Activated T-cell treated with anti-CD3 and anti-CD28 coated beads for 1 hour (primary cell): ENCODE measurements at places on chromosomes 3 and 15.

- DNase-seq: no peak
Measured at GRCh38 chr3:47128137-47128536, 35.8 kb downstream of the SETD2 start.

- DNase-seq: no peak
Measured at GRCh38 chr15:73818308-73818985, 54.9 kb upstream of the TBC1D21 start.

DNA sequence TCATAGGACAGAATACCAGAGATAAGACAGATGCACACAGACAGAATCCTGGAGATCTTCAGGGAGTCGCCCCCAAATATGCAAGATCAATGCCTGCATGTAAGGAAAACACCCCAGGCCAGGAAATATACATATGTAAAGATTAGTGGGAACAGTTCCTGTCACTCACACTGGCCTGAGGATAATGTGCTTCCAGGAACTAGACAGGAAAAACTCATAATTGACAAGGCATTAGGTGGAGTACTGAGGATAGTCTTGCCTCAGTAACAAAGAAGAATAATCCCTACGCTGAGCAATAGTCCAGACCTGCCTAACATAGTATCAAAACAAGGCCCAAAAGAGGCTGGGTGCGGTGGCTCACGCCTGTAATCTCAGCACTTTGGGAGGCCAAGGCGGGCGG, 20.4 kb upstream of the B4GALT4 start:
- no peak for DNase-seq

DNA sequence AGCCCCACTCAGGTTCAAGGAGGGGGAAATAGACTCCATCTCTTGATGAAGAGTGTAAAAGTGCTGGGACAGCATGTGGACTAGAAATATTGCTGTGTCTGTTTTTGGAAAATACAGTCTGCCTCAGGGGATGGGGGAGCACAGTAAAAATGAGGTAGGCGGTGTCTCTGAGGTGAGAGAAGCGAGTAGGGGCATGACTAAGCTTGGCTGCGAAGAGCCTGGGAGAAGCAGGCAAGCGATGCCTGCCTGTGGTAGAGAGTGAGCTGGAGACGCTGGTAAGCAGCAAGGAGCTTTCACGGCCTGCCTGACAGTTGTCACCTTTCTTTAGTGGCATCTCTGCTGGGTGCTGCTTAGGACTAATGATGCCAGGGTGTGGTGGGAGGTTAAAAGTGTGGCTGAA, 49.0 kb upstream of the DCLK3 start:
- no peak for DNase-seq

GRCh38 chr15:38690719-38691332, 126.2 kb upstream of the RASGRP1 start:
- peak; percentile 81 for DNase-seq

DNA sequence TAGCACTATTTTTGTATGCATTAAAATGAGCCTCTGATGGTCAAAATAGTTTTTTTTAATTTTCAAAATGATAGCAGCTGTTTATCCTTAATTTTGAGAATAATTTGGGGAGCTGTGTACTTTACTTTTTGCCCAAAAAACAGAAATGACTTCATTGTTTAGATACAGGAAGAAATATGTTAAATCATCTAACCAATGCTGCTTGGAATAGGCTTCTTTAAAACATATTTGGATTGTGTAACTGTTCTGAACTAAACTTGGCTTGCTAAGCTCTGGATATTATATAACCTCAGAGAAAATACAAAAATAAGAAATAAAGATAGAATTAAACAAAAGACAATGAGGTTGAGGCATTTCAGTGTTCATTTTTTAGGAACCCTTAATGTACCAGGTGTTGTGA, 119.3 kb downstream of the SERPINI1 start:
- no peak for DNase-seq

- no peak for DNase-seq
Measured at GRCh38 chr3:152261329-152261728, 7.4 kb upstream of the MBNL1 start.

DNA sequence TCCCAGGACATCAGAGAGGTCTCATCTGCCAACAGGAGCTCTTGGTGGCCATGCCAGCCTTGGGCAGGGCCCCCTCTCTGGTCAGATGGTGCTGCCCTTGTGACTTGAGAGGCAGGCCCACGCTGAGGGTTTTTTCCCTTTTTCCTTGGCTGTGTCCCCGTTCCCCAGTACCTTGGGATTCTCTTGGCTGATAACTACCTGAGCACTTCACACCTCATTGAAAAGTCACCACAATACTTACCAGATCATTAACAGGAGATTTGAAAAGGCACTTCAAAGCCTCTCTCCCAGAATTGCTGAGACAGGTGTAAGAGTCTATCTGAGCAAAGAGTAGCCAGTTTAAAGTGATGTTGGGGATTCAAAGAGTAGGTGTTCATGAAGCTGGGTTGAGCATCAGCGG, 15.1 kb upstream of the TMEM158 start:
- DNase-seq: no peak

DNA sequence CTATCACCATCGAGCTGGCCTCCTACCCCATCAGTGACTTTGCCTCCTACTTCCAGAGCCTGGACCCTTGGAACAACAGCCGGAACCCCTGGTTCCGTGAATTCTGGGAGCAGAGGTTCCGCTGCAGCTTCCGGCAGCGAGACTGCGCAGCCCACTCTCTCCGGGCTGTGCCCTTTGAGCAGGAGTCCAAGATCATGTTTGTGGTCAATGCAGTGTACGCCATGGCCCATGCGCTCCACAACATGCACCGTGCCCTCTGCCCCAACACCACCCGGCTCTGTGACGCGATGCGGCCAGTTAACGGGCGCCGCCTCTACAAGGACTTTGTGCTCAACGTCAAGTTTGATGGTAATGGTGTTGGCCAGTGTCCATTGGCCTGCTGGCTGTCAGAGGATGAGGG, 6.1 kb downstream of the GRM2 start:
- DNase-seq: no peak

DNA sequence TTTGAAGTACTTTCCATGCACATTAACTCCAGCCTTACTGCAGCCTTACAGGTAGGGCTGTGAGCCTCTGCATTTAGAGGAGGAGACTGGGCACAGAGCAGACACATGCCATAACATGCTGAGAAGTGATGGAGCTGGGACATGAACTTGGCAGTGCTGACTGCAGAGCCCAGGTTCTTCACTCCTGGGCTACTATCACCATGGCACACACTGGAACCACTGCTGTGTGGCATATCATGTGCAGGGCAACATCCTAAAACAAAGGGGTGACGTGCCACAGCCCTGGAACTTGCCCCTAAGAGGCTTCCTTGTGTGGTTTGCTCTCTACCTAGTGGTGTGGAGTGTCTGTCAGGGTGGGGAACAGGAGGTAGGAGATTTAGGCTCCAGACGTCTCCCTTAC, 25.4 kb downstream of the EHD4 start:
- DNase-seq: no peak

DNA sequence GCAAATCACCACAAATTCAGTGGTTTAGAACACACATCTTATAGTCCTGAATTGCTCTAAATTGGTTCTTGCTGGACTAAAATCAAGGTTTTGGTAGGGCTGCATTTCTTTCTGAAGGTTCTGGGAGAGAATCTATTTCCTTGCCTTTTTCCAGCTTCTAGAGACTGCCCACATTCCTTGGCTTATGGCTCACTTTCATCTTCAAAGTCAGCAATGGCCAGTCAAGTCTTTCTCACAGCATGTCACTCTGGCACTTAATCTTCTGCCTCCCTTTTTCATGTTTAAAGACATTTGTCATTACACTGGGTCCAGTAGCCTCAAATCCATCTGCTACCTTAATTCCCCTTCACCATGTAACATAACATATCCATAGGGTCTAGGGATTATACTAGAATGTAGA, 149.0 kb downstream of the NEK10 start:
- no peak for DNase-seq
